NCI-H2081 (cell line): ENCODE measurements at places on chromosomes 2 and 18.

DNA sequence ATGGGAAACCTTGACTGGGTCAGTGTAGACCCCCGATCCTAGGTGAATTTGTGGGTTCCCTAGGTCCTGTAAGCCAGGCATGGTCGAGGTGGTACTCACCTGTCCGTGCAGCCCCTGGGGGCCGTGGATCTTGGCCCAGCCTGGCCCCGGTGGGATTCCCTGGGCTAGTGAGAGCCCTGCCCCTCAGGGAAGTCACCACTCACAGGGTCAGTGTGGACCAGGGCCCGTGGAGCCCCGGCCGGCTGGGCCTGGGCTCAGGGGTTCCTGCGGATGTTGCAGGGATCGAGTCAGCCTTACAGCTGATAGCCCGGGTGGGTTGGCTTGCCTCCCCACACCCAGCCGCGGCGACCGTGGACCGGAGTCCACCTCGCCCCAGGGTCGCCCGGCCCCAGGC is 528 bp downstream of the ATG9A start:
- DNase-seq: no peak

DNA sequence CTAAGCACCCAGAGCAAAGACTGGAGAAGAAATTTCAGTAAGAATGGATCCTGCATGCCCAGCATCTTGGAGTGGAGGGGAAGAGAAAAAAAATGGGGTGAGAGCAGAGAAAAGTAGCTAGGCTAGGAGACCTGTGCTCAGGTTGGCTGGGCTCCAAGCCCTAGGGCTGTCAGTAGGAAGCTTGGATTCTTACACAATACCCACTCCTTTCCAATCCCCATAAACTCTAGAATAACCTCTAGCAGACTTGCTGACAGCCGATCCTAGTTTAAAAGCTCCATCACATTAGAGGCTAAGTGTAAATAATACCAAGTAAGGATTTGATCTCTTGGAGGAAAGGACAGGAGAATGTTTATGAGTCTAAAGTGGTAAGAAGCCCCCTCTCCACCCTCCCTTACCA is 46.2 kb upstream of the NABP1 start:
- peak; percentile 12 for DNase-seq

DNA sequence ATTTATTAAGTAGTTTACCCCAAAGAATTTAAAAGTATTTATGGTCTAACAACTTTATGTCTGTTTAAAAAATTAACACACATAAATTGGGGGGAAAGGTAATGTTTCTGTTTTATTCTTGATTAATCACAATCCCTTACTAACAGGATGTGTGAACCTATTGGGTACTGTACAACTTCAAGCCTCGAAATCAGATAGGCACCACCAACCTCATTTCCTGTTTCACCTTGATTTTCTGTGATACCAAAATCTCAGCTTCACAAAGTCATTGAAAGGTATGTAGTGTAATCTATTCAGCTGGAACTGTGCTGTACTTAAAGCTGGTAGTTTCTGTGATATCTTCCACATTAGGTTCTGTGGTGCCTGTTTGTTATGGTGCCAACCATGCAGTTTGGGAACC is 4.0 kb downstream of the RNMT start:
- DNase-seq: no peak

- DNase-seq: no peak
These were observed 6.0 kb upstream of the LIMS2 start for GRCh38 chr2:127681288-127681804.

DNA sequence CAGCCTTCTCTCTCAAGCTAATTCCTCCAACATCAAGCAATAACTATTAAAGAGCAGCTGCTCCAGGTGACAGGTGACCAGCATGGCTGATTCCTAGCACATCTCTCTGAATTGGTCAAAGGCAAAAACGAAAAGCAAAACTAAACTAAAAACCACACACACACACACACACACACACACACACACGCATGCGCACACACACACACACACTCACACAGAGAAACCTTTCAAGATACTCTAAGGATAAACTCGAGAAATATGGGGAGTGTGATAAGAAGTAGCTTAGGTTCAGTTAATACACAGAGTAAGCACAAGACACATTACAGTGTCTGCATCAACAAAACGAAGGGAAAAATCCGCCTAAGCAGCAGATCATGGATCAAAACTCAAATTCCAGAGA is 74.5 kb upstream of the FZD7 start:
- DNase-seq: no peak

- DNase-seq: no peak
These were observed 287.7 kb downstream of the PTGR3 start for GRCh38 chr18:74921057-74921820.

DNA sequence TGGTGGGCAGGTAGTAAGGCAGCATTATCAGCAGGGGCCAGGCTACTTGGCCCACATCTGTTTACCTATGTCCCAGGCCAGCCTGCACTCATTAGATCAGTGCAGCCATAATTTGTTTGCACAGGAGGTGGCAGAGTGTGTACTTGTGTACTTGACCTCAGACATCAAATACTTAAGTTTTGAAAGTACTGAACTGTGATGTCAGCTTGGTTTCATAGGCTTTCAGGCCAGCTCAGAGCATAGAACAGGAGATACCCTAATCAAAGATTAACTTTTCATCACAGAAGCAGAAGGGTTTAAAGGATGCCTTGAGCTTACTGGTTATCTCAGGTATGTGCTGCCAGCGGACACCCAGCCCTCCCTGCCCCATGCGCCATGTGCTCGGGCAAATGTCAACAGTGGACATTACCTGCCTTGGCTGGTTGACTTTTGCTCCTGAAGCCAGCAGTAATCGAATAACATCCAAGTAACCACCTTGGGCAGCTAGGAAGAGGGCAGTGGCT is 33.2 kb downstream of the ANKRD29 start:
- no peak for DNase-seq

DNA sequence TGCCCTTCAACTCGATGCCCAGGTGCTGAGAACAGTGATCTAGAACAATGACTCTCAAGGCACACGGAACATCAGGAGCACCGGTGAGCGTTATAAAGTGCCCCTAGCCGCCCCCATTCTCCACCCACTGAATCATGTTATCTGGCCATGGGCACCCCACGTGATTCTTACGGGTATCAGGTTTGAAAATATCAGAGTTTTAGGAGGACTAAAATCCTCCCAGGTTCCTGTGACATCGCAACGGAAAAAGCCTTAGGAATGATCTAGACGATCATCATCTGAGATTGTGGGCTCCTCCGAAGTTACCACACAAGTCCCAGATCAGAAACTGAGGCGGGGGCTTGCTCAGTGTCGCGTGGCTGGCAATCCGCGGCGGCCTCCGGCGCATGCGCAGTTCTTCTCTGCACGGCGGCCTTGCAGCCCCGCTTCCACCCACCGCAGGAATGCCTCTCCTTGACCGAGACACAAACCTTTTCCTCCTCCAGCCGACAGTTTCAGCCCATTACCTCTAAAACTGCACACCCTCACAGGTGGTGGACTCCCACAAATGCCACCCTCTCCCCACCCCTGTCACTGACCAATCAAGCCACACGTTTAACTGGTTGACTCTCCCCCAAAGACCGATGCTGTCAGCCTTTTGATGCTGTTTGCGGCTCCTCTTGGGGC is 5.8 kb upstream of the MRPL33 start:
- no peak for DNase-seq

GRCh38 chr2:74690571-74690970 is 36.5 kb downstream of the SEMA4F start:
- peak; percentile 62 for DNase-seq

GRCh38 chr2:38038682-38039081 is 37.3 kb downstream of the CYP1B1 start:
- no peak for DNase-seq

GRCh38 chr2:26849056-26849999 is 1.4 kb downstream of the DPYSL5 start:
- peak; percentile 76 for DNase-seq

DNA sequence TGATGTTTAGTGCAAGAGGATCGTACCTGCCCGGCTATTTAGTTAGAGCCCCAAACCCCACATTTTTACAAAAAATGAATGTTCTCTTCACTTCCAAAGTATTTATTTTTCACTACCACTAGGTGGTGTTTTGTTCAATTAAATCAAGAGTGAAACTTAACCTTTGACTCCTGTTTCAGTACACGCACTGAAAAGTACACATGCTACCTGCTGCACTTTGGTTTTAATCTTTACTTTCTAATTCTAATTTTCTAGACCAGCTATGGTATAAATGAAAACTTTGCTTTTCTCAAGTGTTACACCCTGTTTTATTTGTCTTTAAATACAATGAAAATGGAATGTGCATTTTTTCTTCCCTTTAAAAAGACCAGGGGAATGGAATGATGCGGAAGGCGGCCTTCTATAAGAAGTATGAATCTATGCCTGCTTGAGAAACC is 31.4 kb upstream of the CHN1 start:
- peak; percentile 3 for DNase-seq

GRCh38 chr2:121821476-121822158 is 66.2 kb downstream of the TSN start:
- DNase-seq: no peak

- DNase-seq: no peak
These were observed 11.9 kb downstream of the ZNF516 start for GRCh38 chr18:76482971-76483691.

DNA sequence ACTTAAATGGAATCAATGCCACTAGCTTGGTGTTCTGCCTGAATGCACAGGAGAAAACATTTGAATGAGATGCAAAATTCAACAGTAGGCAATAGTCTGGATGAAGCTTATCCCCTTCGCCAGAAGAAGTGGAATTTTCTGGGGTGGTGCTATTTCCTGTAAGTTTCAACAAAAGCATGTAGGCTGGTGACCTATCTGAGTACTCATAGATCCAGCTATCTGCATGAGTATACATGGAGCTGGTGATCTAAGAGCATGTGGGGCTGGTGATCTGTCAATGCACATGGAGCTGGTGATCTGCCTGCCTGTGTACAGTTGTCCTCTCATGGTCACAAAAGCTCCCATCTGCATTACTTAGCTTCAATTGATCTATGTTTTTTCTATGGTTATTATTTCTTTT is 71.2 kb downstream of the SLC9A4 start:
- DNase-seq: no peak

GRCh38 chr2:63059793-63060471 is 9.3 kb downstream of the OTX1 start:
- no peak for DNase-seq

DNA sequence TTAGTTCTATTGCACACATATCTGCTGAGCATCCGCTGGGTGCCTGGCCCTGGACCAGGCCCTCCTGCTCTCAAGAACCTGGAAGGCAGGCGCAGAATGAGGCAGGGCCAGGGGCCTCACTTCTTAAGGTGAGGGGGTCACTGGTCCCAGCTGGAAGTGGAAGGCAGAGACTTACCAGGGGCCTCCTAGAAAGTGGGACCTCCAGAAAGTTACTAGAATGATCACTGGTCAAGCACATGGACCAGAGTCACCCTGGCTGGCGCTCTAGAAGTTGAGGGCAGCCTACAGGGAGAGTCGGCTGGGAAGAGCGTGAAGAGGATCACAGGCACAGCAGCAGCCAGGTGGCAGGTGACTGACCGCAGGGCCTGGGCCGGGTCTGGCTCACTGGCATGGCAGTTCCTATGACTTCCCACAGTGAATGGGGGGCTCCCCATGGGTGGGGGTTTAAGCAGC is 26.1 kb upstream of the MAL start:
- no peak for DNase-seq

DNA sequence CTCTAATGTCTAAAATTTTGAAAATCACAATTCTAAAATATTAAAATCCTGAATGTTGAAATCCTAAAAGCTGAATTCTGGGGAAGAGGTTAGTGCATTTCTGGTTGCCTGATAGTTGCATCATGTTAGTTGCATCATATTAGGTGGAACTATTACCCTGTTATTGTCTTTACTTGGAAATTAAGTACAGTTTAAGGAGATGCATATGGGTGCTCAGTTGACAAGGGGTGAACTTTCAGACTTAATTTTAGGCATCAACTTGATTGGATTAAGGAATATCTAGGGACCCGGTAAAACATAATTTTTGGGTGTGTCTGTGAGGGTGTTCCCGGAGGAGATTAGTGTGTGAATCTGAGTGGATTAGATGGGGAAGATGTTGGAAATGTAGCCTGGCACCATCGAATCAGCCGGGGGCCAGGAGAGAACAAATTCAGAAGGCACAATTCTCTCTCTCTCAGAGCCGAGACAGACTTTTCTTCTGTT is 409.8 kb downstream of the PLCL1 start:
- DNase-seq: no peak

GRCh38 chr2:76323381-76323780 is 612.7 kb upstream of the GCFC2 start:
- DNase-seq: no peak

- no peak for DNase-seq
These were observed 30.9 kb upstream of the OSBPL6 start for GRCh38 chr2:178163395-178163794.

DNA sequence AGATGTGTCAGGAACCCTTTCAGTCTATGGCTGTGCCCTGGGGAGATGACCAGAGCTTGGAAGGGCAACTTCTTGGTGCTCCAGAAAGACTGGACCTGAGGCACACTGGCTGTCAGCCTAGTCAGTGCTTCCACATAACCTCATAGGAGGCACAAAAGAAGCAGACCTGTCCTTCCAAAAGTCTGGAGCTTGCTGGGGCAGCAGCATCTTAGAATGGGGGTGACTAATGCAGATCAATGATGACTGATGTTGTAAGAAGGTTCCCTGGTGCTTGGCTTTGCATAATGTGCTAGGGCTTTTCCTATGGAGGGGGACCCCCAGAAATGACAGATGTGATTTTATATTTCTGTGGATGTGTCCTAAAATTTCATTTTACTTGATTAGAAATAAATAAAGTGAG is 255.7 kb upstream of the THUMPD2 start:
- no peak for DNase-seq

- peak; percentile 89 for DNase-seq
These were observed 677.7 kb downstream of the DCDC2C start for GRCh38 chr2:4381049-4381448.

DNA sequence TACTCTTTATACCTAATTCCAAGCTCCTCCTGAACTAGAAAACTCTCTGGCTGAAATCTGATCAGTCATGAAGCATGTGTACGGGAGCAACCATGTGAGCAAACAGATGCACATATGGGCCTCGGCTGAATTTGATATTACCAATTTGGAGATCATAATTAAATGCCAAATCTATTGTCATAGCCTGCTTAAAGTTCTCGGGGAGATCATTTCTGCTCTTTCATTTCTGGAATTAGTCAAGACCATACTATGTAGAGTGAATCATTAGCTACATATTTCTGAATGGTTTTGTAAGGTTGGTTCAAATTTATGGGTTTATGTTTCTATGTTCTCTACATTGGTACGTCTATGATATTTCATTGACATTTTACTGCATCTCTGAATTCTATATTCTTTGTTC is 205.5 kb downstream of the UBE2E3 start:
- no peak for DNase-seq

- DNase-seq: no peak
These were observed 90.4 kb upstream of the KYNU start for GRCh38 chr2:142786918-142787702.
